Stimulated activated CD4-positive, alpha-beta T cell treated with anti-CD3 and anti-CD28 coated beads, Interleukin-4, amount 100 ng/mL, for 24 hours (primary cell): ENCODE measurements at places on chromosomes 7 and 10.

GRCh38 chr10:3465406-3465891 lies 292.9 kb upstream of the PITRM1 start:
- no peak for DNase-seq

DNA sequence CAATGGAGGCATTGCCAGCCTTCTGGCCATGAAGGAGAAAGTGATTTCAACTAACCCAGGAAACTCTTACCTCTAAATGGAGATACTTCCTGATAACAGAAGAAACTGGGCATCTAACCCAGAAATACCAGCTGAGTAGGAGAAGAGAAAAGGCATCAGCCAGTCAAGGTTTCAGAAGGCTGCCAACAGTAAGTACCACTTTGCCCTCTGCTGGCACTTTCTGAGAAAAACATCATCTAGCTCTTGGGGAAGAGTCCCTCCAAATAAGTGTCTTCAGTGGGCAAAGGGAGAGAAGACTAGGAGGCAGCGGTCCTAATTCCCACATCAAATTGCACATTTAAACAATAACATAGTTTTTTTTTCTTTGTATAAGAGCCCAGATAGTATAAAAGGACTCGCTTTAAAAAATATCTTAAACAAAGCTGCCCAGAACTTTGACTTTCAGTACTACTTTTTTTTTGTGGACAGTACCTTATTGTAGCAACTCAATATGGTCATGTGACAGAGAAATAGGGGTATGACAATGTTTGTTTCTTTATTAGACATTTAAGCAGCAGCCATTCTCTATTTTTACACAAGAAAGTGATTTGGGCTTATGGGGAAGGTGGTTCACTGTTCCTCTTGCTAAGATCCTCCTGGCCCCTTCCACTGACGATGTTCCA lies 157.3 kb downstream of the CTTNBP2 start:
- DNase-seq, result no peak

DNA sequence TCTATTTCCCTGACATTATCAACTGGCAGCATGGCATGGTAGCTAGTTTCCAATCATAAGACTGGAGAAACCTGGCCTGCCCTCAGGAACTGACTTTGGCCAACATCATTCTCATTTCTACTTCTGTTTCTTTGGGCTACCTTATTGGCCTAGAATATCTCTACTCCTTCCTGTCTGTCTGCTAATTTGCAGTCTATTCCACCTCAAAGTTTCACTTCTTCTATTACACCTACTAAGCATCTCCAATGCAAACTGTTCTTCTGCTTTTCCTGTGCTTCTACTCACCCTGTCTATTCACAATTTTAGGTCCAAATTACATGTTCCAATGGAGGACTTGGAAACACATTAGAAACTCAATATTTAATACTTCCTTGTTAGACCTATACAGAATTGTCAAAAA lies 65.6 kb downstream of the ZNF503 start:
- no peak for DNase-seq

DNA sequence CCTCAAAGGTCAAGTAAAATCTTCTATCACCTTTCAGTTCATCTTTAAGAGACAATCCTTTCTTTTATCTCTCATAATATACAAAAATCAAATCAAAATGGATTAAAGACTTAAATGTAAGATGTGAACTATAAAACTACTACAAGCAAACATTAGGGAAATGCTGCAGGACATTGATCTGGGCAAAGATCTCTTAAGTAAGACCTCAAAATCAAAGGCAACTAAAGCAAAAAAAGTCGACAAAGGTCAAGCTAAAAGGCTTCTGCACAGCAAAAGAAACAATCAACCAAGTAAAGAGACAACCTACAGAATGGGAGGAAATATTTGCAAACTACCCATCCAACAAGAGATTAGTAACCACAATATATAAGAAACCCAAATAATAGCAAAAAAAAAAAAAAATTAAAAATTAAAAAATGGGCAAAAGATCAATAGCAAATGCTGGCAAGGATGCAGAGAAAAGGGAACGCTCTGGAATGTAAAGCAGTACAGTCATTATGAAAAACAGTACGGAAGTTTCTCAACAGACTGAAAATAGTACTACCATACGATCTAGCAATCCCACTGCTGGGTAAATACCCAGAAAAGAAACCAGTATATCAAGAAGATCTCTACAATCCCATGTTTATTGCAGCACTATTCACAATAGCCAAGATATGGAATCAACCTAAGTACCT lies 41.7 kb downstream of the TNPO3 start:
- DNase-seq, result no peak

DNA sequence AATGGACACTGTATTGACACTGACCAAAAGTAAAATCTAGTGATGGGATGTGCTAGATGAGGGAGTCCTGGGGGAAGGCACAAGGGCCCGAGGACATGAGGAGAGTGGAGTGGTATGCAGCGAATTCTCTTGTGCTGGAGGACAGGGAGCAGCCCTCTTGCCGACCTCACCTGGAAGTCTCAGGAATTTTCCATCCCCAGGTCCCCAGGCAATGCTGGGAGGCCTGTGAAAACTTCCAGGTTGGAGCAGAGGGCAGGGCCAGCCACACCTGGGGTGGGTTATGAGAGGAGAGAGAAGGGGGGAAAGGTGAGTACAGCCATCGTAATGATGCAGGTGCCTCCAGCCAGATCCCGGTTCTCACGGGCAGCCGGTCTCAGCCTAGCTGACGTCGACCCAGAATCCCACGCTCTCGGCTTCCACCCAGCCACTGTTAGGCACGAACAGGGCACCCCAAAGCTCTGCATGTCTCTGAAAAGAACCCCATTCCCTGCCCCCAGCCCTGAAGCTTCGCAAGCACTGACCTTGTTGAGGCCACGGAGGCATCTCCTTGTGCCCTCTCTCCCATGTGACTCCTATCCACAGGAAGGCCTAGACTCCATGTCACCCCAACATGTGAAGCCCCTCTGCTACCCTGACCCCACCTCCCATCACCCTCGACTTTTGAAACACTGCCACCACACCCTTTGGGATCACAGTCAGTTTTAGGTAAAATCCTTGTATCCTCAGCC lies 239.7 kb upstream of the MYO3A start:
- no peak for DNase-seq

GRCh38 chr10:51911723-51912122 lies 212.3 kb upstream of the CSTF2T start:
- no peak for DNase-seq

DNA sequence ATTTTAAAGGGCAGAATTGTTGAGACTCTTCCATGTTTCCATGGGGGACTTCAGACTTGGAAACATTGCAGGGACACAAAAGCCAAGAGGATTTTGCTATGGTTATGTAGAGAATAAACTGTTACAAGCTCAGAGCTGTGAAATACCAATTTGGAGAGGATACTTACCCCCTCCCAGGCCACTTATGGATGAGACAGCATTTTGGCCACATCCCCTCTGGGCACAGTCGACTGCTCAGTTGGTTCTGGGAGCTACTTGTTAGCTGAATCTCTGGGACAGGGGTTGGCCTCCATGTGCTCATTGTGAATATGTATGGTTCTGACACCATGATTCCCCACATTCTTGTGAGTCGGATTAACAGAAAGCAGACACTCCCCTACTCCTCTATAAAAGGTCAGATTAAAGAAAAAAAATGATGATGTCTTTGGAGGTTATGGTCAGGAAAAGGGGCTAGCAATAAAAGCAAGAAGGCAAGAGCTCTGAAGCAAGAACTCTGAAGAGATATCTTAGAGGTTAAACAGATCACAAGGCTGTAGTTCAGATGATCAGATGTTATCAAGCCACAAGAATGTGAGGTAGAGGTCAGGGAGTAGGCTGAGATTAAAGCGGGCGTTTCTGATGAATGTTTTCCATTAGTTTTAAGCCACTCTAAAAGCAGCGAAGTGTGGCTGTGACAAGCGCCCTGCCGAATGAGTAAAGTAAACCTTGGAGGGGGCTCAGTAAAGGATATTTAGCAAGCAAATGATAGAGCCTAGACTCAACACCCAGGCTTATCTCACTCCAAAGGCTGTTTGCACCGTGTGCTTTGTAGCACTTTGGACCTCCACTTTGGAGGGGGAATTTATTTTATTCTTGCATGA lies 17.2 kb downstream of the STAMBPL1 start:
- DNase-seq, result peak; percentile 49

GRCh38 chr10:19767876-19768275 lies 48.4 kb upstream of the PLXDC2 start:
- no peak for DNase-seq

- no peak for DNase-seq
Observed at GRCh38 chr7:15558756-15559155, 3.1 kb downstream of the AGMO start.

DNA sequence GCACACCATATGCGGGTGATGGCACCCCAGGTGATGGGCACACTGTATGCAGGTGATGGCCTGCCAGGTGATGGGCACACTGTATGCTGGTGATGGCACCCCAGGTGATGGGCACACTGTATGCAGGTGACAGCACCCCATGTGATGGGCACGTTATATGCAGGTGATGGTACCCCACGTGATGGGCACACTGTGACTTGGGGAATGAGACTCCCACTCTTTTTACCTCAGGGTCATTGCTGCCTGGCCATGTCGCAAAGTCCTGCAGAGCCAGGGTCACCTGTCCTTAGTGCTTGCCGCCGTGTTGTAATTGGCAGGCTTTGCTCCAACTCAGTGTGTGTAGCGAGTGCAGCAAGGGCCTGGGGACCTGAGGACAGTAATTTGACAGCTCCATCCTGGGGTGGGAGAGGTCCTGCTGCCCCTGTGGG lies 7.6 kb upstream of the CCDC201 start:
- DNase-seq, result no peak

- peak; percentile 24 for DNase-seq
Observed at GRCh38 chr7:148987751-148988512, 40.4 kb downstream of the PDIA4 start.
